ENCODE measurements at places on chromosomes 7 and 10.

GRCh38 chr7:117012696-117013095, 59.4 kb downstream of the ST7 start:
- DNase-seq, result peak; percentile 51

- DNase-seq, result peak; percentile 66
Measured at GRCh38 chr10:123995461-123996131, 97.8 kb downstream of the CHST15 start.

DNA sequence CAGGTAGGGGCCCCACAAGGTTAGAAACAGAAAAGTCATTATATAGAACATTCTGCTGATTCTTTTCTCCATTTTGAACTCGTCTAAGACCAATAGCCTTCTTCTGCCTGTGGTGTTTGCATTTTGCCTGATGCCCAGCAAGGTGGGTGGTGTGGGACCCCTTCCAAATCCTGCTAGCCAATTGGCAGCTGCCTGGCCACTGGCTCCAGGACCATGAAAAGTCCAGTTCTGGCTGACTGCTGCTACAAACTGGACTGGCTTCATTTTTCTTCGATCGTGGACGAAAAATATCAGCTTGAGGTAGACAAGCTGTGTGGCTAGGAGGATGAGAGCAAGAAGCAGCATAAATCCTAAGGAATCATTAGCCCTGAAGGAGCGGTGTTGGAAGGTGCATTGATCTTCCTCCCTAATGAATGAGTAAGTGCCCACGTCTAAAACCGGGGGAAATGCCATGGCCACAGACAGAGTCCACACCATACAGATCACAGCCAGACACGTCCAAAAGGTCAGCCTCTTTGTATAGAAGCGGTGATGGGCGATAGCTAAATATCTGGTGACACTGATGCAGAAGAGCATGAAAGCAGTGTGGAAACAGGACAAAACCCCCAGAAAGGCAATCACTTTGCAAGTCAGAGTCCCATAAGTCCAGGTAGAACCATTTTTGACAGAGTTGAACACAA, 2.7 kb downstream of the GPR85 start:
- no peak for DNase-seq

DNA sequence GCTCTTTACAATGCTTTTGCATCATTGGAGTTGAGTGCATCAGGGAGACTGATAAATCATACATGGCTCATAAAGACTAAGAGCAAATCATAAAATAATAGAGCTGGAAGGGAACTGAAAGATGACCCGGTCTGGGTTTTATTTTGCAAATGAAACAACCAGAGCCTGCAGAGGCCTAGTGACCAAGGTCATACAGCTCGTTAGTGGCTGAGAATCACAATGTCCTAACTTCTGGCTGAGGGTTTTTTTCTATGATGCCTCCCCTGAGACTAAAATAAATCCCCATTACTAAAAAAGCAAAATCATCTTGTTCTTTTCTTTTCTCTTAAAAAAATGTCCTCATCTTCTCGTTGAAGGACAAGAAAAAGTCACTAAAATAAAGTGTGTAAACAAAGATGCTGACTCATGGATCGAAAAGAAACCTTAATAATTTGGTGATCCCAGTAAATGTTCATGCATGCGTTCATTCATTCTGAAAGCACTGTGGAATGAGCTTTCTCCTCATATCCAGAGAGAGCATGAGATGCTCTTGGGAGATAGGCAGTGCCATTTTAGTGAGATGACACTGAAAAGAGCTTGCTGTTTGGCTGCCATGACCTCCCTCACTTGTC, 107.8 kb upstream of the PHYHIPL start:
- no peak for DNase-seq

GRCh38 chr7:30910411-30911073, 1.1 kb upstream of the AQP1 start:
- DNase-seq, result no peak

GRCh38 chr7:25752967-25753791, 398.8 kb upstream of the NFE2L3 start:
- DNase-seq, result no peak

DNA sequence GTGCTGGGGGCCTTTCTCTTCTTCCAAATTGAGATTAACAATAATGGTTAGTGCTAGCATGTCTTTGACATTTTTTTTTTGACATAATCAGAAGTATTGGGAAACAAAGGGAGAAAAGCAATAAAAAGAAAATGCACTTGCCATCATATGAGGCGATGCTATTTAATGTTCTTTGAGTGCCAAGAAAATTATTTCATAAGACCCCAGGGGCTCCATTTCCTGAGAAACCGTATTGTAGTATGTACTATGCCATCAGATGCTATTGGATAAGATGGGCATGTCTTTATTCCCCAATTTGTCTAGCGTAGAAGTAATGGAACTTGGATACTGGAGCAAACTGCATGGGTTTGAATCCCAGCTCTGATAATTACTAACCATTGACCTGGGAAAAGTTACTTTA, 408.9 kb downstream of the ADRA2A start:
- no peak for DNase-seq

- DNase-seq, result no peak
Measured at GRCh38 chr10:123272171-123272570, 118.0 kb downstream of the BUB3 start.

GRCh38 chr7:104098890-104099289, 108.9 kb downstream of the ORC5 start:
- no peak for DNase-seq

GRCh38 chr7:907158-907980, 31.0 kb downstream of the GET4 start:
- DNase-seq, result no peak

DNA sequence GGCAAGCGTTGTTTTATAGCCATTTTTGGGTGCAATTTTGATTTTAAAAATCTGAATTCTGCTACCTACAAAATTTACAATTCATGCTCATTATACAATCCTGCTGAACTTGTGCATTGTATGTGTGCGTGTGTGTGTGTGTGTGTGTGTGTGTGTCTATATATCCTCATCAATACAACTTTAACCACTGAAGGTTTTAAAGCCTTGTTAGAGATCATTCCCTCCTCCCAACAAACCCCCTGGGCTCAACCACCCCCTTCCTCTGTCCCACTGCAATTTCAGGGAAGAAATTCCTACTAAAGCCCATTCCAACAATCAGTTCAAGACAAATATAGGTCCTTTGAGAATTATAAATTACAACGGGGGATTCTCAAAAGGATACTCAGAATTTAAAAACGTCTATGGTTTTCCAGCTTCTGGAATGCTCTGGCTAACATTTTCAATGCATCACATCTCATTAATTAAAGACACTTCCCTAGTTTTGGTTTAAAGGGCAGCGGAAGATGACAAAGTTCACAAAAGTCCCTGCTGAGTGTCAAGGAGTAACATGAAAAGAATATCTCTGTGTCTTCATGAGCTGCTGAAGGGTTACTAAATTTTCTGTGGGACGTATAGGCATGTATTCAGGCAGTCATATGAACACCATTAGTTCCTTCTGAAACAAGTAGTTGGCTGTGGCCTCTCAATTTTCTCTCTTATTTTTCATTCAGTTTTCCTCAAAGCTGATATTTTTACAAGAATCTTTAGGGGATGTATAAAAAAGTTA, 889 bp upstream of the SEMA3A start:
- DNase-seq, result peak; percentile 21

DNA sequence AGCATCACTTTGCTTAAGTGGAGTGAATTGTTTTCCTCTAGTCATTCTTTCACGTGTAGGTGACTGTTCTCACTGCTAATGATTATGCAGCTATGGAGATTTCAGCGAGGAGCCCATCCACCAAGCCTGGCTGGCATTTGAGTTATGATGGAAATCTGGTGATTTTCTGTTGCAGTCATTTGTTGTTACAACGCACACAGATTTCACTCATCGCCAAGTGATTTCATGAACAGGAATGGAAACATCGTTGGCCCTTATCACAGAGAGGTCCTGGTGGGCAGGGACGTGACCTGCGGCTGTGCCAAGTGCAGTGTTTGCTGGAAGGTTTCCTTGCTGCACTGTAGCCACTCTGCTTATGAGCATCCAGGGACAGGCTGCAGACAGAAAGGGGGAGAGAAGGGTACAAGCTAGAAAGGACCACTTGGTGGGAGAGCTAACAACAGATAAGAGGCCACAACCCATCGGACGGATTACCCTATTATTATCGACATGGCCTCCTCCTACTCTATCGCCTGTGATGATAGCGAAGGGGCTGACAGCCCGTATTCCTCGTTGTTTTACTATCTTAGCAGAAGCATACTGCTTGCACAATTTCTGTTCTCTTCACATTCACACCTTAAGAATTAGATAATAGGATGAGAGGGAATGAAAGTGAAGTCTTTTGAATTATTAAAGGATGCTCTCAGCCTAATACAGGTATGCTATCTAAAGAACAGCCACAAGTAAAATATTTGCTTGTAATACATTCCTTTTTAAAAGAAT, 99.0 kb upstream of the PITRM1 start:
- no peak for DNase-seq

GRCh38 chr10:126969310-126969709, 64.1 kb downstream of the DOCK1 start:
- no peak for DNase-seq

DNA sequence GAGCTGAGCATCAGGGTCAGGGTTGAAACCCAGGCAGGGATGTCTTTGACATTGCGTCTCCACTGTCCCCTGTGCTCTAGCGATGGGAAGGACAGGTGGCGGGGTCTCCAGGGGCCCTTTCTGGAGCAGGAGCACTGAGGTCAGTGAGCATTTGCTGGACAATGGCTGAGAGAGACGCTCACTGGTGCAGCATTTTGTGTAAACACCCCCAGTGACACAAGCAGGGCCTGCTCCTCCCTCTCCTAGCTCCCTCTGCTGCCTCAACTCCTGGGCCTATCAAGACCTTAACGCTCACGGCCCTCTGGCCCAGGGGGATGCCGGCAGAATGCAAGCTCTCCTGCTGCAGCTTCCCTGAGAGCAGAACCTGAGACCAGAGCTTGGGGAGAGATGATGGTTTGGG, 17.4 kb upstream of the INMT start:
- DNase-seq, result no peak

- no peak for DNase-seq
Measured at GRCh38 chr10:126114884-126115555, 218.7 kb downstream of the FANK1 start.

DNA sequence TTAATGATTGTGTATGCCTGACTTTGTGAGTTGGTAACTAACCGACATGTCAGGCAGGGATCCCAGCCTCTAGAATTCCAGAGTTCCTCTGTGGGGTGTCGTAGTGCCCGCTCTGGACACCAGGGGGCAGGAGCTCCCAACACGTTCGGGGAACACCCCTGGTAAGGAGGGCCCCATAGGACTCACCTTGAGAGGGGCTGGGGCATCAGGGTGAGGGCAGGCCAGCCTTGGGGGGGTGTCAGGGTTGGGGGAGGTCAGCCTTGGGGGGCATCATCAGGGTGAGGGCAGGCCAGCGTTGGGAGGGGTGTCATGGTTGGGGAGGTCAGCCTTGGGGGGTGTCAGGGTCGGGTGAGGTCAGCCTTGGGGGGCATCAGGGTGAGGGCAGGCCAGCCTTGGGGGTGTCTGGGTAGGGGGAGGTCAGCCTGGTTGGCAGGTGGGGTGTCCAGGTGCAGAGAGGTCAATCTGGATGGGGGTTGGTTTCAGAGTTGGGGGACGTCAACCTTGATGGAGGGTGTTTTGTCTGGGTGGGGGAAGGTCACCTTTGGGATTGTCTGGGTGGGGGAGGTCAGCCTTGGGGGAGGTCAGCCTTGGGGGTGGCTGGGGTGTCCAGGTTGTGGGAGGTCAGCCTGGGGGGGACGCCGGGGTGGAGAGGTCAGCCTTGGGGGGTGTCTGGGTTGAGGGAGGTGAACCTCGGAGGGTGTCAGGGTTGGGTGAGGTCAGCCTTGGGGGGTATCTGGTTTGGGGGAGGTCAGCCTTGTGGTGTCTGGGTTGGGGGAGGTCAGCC, 45.6 kb upstream of the SUN1 start:
- DNase-seq, result peak; percentile 64

- DNase-seq, result no peak
Measured at GRCh38 chr10:67077376-67077775, 151.5 kb downstream of the LRRTM3 start.

GRCh38 chr7:86966916-86967315, 92.5 kb downstream of the ELAPOR2 start:
- no peak for DNase-seq

DNA sequence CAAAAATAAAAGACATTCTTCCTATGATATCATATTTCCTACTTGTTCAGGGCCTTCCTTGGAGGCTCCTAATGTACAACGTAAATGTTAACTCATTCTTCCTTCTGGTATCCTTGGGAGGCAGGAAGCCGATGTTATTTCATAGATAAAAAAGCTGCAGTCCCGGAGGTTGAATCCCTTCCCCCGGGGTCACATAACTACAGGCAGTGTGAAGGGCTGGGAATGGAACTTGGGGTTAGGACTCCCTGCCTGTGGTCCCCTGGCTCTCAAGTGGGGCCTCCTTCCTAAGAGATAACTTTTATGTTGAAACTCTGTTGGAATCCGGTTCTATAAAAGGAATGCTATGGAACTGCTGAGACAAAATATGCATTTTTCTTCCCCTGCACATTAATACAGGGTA, 14.9 kb upstream of the CCDC3 start:
- peak; percentile 94 for DNase-seq

GRCh38 chr10:48377751-48378530, 71.5 kb downstream of the MAPK8 start:
- DNase-seq, result no peak

DNA sequence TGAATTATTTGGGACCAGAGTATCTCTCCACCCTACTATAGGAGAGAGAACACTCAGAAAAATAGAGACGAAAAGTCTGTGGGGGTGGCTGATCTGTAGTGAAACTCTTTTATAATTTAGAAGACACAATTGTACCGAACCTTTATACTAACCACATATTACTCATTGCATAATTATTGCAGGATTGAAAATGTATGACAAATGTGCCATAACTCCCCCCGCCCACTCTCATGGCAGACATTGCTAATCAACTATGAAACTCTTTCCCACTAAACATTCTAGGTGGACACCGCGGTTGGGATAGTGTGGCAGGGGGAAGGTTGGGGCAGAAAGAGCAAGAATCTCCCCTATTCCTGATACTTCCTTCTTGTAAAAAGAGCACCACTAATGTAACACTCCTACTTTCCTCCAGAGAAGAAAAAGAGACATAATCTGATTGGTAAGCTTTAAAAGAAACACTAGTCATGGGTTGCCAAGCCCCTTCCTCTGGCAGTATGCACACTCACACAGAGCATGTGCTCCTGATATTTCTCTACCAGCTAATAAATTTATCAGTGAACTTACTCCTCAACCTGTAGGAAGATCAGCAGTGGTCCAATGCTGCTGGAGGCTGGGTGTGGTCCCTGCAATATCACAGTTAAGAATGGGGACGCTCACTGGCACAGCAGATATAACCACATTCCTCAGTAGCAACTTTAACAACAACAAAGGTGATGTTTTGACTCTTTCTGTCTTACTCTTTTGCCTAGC, 18.7 kb upstream of the ARID5B start:
- DNase-seq, result no peak
